ENCODE measurements at places on chromosomes 5 and 9.

DNA sequence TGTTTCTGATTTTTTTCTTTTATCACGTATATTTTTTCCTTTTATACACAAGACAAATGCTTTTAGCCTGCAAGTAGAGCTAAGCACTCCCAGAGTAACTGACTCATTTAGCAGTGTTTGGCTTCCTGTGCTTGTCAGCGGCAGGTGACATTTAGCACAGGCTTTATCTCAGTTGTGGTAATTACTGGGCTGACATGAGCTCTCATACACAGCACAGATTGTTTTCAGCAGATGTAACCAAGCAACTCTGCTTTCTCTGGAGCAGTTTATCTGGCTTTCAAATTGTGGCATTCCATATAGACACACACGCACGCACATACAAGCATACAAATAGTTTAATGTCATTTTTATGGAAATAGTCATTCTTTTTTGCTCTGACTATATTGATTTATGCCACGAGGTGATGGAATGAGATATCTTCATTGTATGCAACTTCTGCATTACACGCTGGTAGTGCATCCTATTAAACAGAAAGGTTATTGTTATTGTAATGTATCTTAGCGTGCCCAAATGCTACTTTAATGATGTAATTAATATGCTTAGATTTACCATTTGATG is 379.0 kb upstream of the GRAMD2B start:
- peak; percentile 65 for DNase-seq

GRCh38 chr5:43192558-43193180 is 644 bp downstream of the NIM1K start:
- DNase-seq = peak; percentile 27

- no peak for DNase-seq
These were observed 33.2 kb downstream of the MYO10 start for GRCh38 chr5:16902846-16903245.

- no peak for DNase-seq
These were observed 657.9 kb downstream of the TLR4 start for GRCh38 chr9:118362123-118362522.

- no peak for DNase-seq
These were observed 133.8 kb downstream of the ARHGEF28 start for GRCh38 chr5:73759771-73760170.

GRCh38 chr9:136576269-136576626 is 30.4 kb upstream of the NOTCH1 start:
- peak; percentile 32 for DNase-seq

- no peak for DNase-seq
These were observed 395.2 kb upstream of the IRX4 start for GRCh38 chr5:2277886-2278285.

DNA sequence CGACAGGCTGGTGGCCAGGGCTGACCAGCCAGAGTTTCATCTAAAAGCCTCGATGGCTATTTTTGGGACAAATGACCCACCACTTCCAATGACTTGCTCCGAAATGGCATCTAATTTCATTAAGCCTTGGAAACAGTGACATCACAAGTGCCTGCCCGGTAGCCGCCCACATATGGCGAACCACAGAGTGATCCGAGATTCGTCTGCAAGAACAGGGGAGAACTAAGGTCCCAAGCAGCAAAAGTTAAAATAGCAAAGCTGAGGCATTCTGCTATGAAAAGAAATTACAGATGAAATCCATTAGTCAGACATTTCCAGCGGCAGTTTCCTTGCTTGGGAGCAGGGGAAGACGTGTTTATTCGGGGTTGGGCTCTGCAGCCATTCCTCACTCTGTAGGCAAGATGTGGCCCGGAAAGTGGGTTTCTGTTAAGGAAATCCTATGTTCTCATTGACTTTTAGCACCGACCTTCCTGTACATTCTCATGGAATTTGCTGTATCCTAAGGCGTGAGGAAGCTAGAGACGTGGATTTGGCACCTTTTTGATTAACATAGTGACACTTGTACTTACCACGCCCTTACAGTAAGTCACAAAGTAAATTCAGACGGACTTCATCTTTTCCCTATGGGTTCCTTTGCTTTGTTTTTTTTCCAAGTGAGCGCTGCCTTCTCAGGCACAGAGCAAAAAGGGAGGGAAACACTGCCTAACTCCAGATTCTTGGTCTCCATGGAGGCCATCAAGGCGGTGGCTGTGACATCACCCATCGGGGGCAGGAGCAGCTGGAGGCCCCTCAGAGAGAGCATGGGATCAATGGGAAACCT is 45.1 kb downstream of the ERGIC1 start:
- DNase-seq = peak; percentile 80
